Heart right ventricle (tissue), 16 donors: ENCODE measurements at places on chromosomes 2 and 18. TPM values are rescaled to one million over a fixed set of nuclear protein-coding genes. Genes with fewer than 3 reads are reported as not detected.

Gene KANSL3
- 36.7 TPM for total RNA-seq

GRCh38 chr2:134079373-134079772 is 174.5 kb upstream of the MGAT5 start:
- H3K4me1 ChIP-seq = peaks cover 33% of the 10 kb centered on the region
- H3K27me3 ChIP-seq = no peaks in the 10 kb centered on the region
- no peak for DNase-seq
- no peaks in the 10 kb centered on the region for H3K36me3 ChIP-seq
- no peak overlapping the region for H3K27ac ChIP-seq

Gene CFAP65
- not detected for total RNA-seq

Gene GALNT3
- 0.24 TPM for total RNA-seq
